Colonic mucosa (tissue), 4 donors: ENCODE measurements at places on chromosomes 6 and 20.

DNA sequence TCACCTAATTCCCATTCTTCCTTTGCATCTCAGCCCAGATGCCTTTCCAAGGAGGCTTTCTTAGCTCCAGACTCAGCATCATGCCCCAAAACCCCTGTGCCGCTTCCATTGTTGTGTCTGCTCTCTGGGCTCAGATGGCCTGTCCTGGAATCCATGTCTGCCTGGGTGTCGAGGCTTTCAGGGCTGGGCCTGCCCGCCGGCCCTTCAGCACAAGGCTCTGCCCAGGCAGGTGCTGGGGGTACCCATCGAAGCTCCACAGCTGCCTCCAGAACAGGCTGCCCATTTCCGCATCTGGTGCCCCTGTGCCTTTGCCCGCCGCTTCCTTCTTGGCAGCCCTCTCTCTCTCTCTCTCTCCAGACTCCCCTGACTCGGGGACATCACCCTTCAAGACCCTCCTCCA, 1.2 kb downstream of the CPXM1 start:
- DNase-seq: no peak
- no peak overlapping the region for H3K27ac ChIP-seq
- no peaks in the 10 kb centered on the region for H3K36me3 ChIP-seq
- no peak overlapping the region for H3K4me3 ChIP-seq
- H3K4me1 ChIP-seq: peaks cover 4% of the 10 kb centered on the region

DNA sequence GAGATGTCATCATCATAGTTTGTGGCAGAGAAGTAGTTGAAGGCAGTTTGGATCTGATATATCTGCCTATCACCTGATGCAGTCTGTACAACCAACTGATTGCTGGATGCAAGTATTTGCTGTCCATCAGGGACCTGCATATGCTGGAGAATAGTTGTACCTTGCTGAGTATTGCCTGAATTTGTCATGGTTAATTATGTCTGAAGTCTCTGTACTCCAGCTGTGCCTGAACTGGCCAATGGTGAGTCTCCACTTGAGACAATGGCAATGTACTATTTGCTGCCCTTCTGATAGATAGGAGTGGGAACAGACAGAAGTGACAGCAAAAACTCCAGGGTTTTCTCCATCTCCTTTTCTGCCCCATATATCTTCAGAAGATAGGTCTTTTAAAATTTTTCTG, 531.5 kb downstream of the EPHA7 start:
- H3K4me3 ChIP-seq: no peak overlapping the region
- no peaks in the 10 kb centered on the region for H3K27me3 ChIP-seq
- no peak overlapping the region for H3K27ac ChIP-seq
- DNase-seq: no peak
- no peaks in the 10 kb centered on the region for H3K36me3 ChIP-seq
- no peaks in the 10 kb centered on the region for H3K4me1 ChIP-seq

- H3K27me3 ChIP-seq: no peaks in the 10 kb centered on the region
- no peak overlapping the region for H3K4me3 ChIP-seq
These were observed 74.5 kb downstream of the GFOD1 start for GRCh38 chr6:13412639-13413465.

- no peaks in the 10 kb centered on the region for H3K27me3 ChIP-seq
- no peaks in the 10 kb centered on the region for H3K4me1 ChIP-seq
- H3K27ac ChIP-seq: no peak overlapping the region
- no peak for DNase-seq
- no peaks in the 10 kb centered on the region for H3K36me3 ChIP-seq
These were observed 2.7 kb upstream of the PLCB1 start for GRCh38 chr20:8129211-8129976.

- no peaks in the 10 kb centered on the region for H3K4me1 ChIP-seq
- H3K27ac ChIP-seq: no peak overlapping the region
- no peak for DNase-seq
- no peaks in the 10 kb centered on the region for H3K36me3 ChIP-seq
- H3K4me3 ChIP-seq: no peak overlapping the region
These were observed 39.9 kb downstream of the TMC2 start for GRCh38 chr20:2576317-2576727.
